ENCODE measurements at places on chromosomes 1 and 21.

GRCh38 chr1:109895720-109896504 lies 14.7 kb upstream of the CSF1 start:
- DNase-seq: no peak

- DNase-seq: no peak
Measured at GRCh38 chr1:182111496-182111895, 50.0 kb upstream of the ZNF648 start.

DNA sequence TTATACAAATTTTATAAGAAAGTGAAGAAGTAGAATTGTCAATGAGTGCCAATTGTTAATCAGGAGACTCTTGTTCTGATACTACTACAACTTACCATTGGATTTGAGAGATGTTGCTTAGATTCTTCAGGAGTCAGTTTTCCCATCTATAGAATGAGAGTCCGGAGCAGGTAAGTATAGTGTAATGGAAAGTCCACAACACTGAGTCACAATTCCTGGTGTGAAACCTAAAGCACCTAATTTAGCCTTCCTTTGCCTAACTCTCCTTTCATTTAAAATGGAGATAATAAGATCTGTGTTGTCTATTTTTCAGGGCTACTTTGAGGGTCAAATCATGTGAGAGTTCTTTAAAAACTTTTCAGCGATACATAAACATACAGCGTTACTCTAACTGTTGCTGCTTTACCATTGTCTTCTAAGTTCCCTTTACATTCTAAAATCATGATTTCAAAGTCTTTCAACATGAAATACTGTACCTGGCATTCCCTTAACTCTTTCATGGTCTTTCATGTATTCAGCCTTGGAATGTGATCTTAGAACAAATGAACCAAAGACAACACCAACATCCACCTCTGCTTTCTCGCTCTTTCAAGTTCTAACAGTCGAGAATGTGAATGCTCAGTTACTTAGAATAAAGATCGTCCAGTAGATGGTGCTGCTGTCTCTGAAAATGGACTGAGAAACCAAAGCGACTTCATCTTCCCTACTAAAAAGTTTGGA lies 90.9 kb downstream of the SLC30A10 start:
- peak; percentile 52 for DNase-seq

DNA sequence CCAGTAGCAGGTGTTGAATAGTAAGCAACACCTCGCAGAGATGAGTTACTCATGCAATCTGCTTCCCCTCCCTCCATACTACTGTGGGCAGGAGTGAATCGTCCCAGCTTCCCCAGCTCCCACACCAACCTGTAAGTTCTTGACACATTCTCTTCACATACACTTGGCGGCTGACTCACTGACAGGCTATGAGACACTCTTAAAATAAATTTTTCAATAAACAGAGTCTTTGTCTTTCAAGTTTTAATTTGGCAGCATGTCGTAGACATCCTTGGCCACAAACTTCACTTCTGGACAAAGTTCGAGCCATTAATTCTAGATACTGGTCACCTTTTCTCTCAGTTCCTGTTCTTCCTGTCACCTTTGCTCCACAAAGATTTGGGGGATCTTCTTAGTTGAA lies 290.7 kb downstream of the TM2D1 start:
- DNase-seq: no peak

Measured in NCI-H146 (cell line).